Esophagus mucosa (tissue), 1 donor: ENCODE measurements at places on chromosomes 7 and 10. TPM values are rescaled to one million over a fixed set of nuclear protein-coding genes. Genes with fewer than 3 reads are reported as not detected.

SPOCK2 gene
- 1.5 TPM for total RNA-seq

FAM25C gene
- total RNA-seq: not detected

TNS3 gene
- total RNA-seq: 4.6 TPM

DDX21 gene
- total RNA-seq: 67.2 TPM

ZNF398 gene
- 9.3 TPM for total RNA-seq

PNLIPRP2 gene
- total RNA-seq: not detected

CADPS2 gene
- 2.4 TPM for total RNA-seq

NHLRC2 gene
- 18.7 TPM for total RNA-seq
